ENCODE measurements at places on chromosomes 7 and 10.

- no peak for DNase-seq
Measured at GRCh38 chr7:26374647-26375373, 83.1 kb downstream of the SNX10 start.

DNA sequence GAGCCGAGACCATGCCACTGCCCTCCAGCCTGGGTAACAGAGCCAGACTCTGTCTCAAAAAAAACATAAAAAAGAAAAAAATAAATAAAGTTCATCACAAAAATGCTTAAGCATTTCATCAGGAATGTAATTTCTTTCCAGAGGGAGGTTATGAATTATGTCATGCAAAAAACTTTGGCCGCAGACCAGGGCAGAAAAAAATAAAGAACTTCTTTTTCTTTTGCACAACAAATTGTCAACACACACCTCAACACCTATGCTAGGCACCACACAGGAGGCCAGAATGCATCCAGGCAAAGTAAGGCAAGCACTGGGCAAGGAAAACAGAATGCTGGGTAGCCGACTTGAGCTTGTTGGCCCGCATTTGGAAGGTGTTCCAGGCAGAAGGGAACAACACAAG is 3.9 kb downstream of the C10orf62 start:
- no peak for DNase-seq

GRCh38 chr7:100875356-100875751 is 451 bp downstream of the SRRT start:
- no peak for DNase-seq

DNA sequence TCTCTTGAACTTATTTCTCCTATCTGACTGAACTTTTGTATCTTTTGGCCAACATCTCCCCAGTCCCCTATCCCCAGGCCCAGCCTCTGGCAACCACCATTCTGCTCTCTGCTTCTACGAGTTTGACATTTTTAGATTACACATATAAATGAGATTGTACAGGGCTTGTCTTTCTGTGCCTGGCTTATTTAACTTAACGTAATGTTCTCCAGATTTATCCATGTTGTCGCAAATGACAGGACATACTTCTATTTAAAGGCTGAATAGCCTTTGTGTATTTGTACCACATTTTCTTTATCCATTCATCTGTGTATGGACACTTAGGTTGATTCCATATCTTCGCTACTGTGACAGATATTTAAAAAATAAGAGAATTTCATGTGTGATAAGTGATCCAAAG is 98.6 kb downstream of the LSMEM1 start:
- DNase-seq, result no peak

DNA sequence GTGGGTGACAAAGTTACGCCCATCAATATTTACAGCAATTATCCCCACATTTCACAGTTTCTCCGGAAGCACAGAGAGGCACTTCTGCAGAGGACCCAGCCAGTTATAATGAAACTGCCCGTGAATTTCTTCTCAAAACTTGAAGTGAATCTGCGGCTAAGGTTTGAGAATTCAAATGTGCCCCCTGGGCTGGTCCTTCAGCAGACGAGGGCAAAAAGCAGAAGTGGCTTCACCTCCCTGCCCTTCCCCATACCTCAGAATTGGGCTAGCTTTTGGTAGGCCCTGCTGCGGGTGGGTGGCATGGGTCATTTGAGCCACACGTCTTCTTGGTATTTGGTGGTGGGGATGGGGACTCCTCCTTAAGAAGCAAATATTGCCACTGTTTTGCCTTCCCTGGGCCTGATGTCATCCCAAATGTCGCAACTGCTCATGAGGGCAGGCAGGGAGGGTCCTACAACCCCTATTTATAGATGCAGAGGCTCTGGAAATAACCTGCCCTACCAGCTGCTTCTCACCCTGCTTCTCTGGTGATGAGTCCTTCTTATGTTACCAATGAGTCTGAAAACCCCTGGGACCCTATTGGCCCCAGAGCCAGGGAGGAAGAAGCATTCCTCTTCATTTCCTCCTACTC is 16.6 kb upstream of the WDFY4 start:
- DNase-seq, result no peak

GRCh38 chr7:142300689-142301088 is 42.8 kb upstream of the PRSS58 start:
- DNase-seq, result no peak

- no peak for DNase-seq
Measured at GRCh38 chr10:63374991-63375390, 90.8 kb downstream of the JMJD1C start.

- no peak for DNase-seq
Measured at GRCh38 chr10:117752103-117752502, 209.6 kb downstream of the EMX2 start.

GRCh38 chr7:148447221-148447849 is 143.2 kb upstream of the C7orf33 start:
- DNase-seq, result no peak

DNA sequence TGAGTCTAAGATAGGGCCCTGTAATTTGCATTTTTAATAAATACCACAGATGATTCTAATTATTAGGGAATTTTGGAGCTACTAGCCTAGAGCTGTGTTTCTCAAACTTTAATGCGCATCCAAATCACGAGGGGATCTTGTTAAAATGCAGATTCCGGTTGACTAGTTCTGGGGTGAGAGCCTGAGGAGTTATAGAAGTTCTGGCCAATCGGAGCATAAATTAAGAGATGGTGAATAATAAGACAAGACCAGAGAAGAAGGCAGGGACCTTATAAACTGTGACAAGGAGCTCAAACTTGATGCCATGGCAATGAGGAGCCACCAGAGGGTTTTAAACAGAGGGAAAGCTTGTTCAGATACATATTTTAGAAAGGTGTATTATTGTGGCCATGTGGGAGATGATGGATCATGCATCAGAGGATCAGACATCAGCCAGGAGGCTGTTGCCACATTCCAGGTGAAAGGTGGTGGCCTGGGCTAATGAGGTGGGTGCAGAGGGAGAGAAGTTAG is 29.7 kb upstream of the TLX1 start:
- DNase-seq, result no peak

DNA sequence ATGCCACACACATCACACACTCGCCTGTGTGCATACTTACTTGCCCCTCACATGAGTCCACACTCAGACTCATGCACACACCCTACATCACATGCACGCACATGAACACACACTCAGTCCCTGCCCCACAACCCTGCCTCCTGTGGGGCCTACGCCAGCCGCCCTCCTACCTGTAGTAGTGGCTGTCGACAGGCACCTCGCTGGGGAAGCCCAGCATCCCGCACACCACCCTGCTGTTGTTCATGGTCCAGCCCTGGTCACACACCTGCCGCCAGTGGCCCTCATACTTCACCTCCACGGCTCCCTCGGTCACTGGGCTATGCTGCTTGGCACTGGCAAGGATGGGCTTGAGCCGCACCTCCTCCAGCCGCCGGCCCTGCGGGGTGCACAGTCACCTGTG is 7.2 kb downstream of the LOXL4 start:
- no peak for DNase-seq

- no peak for DNase-seq
Measured at GRCh38 chr7:151498495-151498894, 21.2 kb downstream of the RHEB start.

GRCh38 chr10:47330804-47331203 is 8.6 kb downstream of the GDF2 start:
- no peak for DNase-seq

GRCh38 chr10:49678827-49679479 is 498 bp upstream of the C10orf53 start:
- no peak for DNase-seq

GRCh38 chr7:32511791-32512190 is 16.5 kb downstream of the AVL9 start:
- DNase-seq, result no peak

GRCh38 chr7:40531956-40532355 is 397.2 kb downstream of the SUGCT start:
- DNase-seq, result no peak

GRCh38 chr10:80144067-80144695 is 11.7 kb downstream of the PLAC9 start:
- DNase-seq, result no peak

DNA sequence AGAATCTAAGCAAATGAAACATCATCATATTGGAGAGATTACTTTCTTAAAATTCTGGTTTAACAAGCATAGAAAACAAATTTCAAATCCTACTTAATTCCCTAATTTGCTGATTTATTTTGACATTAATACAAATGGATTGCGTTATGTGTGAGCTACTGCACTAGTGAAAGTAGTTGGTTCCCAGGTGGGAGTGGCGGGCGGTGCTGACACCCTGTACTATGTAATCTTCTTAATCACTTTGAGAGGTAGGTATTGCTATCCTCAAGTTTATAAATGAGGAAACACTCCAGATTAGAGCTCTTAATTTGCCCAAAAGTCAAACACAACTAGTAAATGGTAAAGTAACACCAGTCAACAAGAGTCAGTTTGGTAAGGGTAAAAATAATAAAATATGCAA is 131.1 kb downstream of the ELAPOR2 start:
- no peak for DNase-seq

GRCh38 chr7:98802781-98803110 is 67.1 kb downstream of the TMEM130 start:
- DNase-seq, result no peak
